ENCODE measurements at places on chromosomes 5 and 9.

- DNase-seq = no peak
Measured at GRCh38 chr9:128809831-128810230, 8.5 kb upstream of the ENDOG start.

GRCh38 chr5:161373345-161373707 lies 173.2 kb downstream of the GABRB2 start:
- no peak for DNase-seq

DNA sequence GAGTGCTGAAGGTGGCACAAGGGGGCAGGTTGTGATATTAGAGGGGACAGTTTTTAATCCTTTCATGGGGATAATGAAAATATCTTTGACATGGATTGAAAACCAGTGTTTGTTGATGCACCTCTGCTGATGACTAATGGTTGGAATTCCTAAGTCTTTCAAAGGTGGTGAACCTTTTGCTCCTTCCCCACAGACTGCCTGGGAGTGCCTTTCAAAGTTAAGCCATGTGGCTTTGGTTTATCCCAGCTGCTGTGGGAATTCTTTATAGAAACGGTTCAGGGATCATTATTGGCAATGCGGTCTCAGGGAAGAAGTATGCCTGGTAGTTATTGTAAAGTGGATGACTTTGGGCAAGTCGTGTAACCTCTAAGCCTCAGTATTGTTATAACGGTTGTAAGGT lies 45.7 kb downstream of the PIP5K1B start:
- DNase-seq = no peak

DNA sequence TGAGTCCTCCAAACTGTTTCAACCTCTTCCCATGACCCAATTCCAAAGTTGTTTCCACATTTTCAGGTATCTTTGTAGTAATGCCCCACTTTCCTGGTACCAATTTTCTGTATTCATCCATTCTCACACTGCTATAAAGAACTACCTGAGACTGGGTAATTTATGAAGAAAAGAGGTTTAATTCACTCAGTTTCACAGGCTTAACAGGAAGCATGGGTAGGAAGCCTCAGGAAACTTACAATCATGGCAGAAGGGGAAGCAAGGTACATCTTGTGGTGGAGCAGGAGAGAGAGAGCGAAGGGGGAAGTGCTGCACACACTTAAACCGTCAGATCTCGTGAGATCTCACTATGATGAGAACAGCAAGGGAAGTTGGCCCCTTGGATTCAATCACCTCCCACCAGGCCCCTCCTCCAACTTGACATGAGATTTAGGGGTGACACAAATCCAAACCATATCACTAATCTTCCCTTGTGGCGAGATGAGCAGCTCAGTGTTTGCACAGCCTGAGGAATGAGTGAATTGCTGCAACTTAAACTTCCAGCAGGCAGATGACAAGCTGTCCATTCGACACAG lies 42.9 kb downstream of the TRIP13 start:
- DNase-seq = no peak

GRCh38 chr5:95327211-95327610 lies 42.3 kb upstream of the MCTP1 start:
- DNase-seq = no peak

GRCh38 chr5:9538504-9538903 lies 7.4 kb downstream of the SEMA5A start:
- DNase-seq = no peak

DNA sequence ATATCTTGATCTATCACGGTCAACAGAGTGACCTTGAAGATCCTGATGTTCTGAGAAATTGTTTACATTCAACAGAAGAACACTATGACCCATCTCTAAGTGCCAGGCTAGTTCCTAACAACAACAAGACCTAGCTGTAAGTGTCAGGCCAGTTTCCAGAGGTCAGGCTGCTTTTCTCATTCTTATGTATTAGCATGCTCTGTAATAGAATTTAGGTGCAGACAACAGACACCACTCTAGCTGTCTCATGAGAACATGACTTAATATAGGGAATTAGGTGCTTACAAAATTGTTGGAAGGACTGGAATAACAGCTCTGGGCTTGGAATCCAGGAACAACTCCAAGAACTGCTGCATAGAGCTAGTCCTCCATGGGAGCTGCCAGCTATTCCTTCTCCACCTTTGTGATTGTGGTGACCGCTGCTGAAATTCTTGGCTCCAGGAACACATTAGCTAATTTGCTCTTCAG lies 138.7 kb downstream of the SNX18 start:
- no peak for DNase-seq

DNA sequence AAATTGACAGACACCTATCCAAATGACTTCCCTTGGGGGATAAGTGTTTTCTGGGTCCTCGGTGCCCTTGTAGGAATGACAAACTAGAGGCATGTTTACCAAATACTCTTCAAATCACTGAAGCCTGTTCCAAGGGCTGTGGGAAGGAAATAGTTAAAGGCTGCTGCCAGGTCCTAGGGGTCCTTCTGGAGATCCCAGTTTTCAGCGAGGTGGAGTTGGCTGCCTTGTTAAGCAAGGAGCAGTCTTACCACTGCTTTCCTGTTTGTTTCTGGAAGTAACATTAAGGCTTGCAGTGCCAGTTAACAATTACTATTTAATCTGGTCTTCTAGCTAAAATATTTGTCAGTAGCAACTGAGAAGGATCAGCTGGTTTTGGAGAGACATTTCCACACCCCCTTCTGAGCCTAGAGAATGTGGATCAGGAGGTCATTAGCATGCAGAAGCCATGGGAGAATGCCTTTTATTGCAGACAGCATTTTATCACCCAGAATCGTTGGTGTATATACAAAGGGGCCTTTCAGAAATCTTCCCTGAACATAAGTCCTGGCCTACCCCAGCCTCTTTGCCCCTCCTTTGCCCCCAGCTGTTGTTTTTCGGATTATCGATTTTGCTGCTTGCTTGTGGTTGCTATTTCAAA lies 238.8 kb downstream of the DMAC1 start:
- DNase-seq = no peak

- no peak for DNase-seq
Measured at GRCh38 chr9:21434202-21435014, 5.8 kb upstream of the IFNA1 start.

- no peak for DNase-seq
Measured at GRCh38 chr5:167872791-167873190, 418.7 kb upstream of the WWC1 start.

GRCh38 chr9:21549251-21549765 lies 67.2 kb upstream of the IFNE start:
- no peak for DNase-seq

GRCh38 chr5:123803359-123803758 lies 291.4 kb downstream of the CSNK1G3 start:
- no peak for DNase-seq

- no peak for DNase-seq
Measured at GRCh38 chr9:37719526-37719925, 34.1 kb upstream of the TRMT10B start.

DNA sequence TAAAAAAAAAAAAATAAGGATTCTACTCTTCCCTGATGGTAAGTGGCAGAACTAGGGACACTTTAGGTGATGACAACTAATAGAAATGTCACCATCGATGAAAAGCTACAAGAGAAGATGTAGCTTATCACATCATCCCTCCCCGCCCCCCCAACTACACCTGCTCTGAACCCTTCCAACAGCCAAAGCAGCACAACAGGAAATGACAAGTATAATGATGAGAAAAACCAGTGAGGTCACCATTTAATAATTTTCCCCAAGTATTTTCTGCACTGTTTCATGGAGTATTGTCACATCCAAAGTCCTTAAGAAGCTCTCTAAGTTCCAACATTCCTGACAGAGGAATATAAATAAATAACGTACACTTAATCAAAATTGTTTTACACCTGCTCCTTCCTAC lies 221.4 kb downstream of the EFNA5 start:
- DNase-seq = no peak

DNA sequence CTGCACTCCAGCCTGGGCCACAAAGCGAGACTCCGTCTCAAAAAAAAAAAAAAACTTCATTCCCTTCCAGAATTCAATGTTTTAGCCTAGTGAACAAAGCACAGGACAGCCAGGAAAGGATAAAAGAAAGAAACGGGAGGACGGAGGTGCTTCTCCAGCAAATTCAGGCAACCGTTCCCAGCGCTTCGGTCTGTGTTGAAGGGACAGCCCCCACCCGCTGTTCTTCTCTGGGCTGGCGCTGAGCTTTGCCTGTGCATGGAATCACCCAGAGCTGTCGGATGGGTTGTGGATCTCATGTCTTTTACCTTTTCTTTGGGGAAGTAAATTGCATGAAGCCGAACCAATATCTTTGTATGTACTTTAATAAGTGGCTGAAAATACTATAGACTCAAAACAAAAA lies 248.4 kb upstream of the IRX2 start:
- no peak for DNase-seq

- no peak for DNase-seq
Measured at GRCh38 chr9:79185866-79186265, 385.9 kb upstream of the TLE4 start.

DNA sequence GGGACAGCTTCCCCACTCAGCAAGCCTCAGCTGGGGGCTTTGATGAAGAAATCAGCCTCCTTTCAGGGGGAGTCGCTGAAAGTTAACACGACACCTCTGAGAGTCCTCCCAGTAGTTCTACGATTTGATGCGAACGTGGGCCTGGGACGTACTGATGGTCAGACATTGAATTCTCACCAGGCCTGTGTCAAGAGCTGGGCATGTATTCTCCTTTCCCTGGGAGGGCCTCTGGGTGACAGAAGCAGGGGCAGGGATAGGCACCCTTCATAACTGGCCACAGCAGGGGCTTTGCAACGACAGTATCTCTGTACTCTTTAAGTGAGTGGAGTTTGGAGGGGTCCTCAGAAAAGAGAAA lies 15.6 kb upstream of the COL5A1 start:
- DNase-seq = no peak

DNA sequence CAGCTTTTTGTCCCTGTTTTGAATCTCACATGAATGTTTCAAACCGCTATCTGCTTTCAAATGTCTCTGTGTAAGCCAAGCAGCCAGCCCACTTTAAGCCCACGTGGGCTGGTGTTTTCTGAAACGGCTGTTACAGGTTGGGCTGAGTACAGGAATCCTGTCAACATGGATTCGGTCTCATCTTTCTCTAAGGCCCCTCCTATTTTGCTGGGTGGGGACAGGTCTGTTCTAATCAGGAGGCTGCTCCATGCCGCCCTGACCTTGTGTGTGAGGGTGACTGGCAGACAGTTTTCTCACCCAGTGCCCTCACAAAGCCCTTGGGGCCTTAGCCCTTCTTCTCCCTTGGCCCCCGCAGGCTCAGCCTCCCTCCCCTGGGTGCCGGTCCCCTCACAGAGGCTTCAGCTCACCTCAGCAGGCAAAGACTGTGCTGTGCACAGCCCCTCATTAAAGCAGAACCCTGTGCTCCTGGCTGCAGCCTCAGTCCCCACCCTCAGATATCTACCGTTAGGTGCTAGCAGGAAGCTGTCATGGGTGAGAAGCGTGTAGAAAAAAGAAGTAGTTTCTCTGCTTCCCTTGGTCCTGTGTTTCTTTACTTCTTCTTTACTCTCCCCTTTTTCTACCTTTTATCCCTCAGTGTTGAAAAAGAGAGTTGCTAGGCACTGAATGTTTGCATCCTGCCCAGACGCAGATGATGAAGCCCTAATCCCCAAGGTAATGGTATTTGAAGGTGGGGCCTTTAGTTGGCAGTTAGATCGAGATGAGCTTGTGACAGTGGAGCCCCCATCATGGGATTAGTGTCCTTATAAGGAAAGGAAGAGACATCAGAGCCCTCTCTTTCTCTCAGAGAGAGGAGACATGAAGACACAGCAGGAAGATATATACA lies 205.7 kb downstream of the ADAMTS12 start:
- no peak for DNase-seq

- DNase-seq = no peak
Measured at GRCh38 chr9:121216271-121216805, 14.7 kb upstream of the RAB14 start.

DNA sequence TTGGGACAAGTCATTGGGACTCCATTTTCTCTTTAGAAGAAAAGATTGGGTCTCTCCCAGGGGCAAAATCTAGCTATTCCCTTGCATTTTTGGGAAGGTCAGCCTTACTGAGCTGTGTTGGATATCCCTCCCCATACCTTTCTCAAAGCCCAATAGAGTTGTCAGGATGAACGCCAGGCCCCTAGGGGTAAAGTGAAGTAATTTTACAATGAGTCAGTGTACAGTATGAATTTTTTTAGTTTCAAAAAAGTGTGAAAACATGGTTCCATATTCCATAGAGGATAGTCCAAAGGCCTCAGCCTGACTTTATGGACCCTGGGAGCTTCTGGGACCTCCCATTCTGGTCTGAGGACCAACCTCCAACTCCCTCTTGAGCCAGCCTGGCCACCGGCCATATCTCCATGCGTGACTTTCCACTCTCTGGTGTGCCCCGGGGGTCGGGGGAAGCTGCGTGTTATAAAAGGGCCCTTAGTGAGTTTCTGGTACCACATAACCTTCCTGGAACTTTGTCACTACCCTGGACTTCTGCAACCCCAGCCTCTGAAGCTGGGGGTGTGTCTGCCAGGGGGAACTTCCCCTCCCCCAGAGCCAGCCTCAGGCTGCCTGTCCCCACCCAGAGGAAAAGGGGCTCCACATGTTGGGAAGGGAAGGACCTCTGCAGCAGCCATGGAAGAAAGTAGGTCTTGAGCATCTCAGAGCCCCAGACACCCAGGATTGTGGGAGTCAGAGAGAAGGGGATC lies 52.4 kb upstream of the SYNPO start:
- no peak for DNase-seq

DNA sequence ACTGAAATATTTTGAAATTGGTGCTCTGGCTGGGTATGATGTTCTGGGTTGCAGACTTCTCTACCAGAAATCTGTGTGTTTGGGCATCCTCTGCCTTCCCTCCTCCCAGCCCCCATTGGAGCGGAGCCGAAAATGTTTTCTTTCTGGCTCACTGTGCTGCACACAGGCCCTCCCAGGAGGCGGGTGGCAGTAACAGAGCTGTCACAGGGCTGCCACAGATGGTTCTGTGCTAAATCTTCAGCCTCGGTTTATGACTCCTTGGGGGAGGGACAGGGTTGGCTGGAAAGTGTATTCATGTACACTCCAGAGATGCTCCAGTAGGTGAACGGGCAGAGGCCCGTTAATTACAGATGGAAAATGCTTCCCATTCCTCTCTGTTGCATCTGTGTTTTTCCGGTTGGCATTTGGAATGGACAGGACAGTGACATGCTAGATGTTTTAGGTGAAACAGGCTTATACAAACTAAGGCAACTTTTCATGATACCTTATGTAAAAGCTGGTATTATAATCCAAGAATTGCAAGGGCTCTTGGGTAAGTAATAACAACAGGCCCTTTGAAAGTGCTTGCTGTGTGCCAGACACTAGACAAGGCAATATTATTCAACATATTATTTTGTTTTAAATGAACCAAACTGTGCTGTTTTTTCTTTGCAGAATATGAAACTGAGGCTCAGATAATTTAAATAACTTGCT lies 180.2 kb downstream of the ADCY2 start:
- no peak for DNase-seq
